T-helper 2 cell (primary cell): ENCODE measurements at places on chromosomes 7 and 10.

GRCh38 chr10:129517680-129518057 lies 50.6 kb downstream of the MGMT start:
- DNase-seq = no peak

DNA sequence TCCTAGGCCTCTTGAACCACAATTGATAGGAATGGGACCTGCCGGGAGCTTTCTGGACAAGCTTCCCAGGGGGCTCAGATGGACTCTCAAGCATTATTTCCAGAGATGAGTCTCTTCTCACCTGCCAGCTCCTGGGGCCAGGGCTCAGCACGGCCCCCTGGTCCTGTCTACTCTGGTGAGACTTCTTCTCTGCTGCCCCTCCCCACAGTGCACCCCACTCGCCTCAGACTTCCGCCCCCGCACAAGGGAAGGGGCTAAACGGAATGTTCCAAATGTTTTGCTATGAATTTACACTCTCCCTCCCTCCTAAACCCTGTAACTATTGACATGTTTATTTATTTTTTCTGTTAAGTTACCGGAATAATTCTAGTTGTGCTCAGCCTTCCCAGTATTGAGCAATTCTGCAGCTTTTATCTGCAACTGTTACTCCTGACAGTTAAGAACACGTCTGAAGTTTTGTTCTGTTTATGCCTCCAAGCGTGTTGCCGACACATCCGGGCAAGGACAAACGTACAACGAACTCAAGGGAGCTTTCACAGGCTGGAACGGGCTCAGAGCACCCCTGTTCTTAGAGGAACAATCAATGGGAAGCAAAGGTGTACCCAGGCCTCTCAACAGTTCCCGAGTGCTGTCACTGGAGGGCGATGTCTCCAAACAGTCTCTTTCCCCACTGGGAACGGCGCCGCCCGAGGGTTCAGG lies 55.2 kb downstream of the FHIP2A start:
- peak; percentile 58 for DNase-seq

GRCh38 chr10:75294866-75295701 lies 59.3 kb upstream of the COMTD1 start:
- DNase-seq = peak; percentile 26

DNA sequence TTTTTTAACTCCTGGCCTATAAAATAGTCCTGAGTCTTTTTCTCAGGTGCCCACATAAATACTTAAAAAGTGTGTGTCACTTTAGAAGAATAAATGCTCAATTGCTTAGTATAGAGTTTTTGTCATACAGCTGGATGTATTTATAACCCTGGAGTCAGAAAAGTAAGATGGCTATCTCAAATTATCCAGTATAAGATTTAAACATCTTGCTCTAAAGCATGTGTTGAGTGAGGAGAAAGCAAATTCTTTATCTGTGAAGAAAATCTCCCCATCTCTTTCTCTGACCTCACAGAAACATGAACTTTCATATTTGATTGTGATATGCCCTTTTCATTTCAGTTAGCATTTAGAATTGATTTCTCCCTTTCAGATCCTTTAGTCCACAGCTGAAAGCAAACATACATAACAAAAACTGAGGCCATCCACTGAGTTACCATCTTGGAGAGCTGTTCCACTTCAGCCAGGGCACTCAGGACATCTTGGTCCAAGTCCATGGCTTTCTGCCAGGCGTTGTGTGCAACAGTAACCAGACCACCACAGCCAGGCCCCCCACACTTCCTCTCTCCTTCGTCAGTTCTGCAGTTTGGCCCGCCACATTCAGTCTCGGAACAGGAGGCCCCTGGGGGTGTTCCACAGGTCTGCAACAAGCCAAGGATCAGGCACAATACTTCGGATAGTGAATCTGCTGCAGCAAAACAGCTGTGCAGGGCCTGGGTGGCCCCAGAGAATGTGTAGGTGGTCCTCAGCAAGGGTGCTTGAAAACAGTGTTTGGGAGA lies 40.9 kb downstream of the DLD start:
- peak; percentile 40 for DNase-seq
